H4 (cell line): ENCODE measurements at places on chromosomes 13 and 19. TPM values are rescaled to one million over a fixed set of nuclear protein-coding genes. Genes with fewer than 3 reads are reported as not detected.

Gene LRRC4B
- 15.2 and 19.0 TPM in 2 replicates for total RNA-seq

Gene CACNG6
- 0.46 and 1.4 TPM in 2 replicates for total RNA-seq

Gene CD37
- total RNA-seq = not detected in 2 replicates

Gene OR10H5
- total RNA-seq = not detected in 2 replicates

Gene PRR19
- 0.16 and 1.4 TPM in 2 replicates for total RNA-seq

Gene CEACAM16
- total RNA-seq = not detected in 2 replicates

Gene CALR3
- total RNA-seq = 0.08 and 0.47 TPM in 2 replicates

Gene FFAR3
- 0.21 TPM in 1 of 2 replicates, not detected in the other for total RNA-seq

Gene CEACAM20
- not detected in 2 replicates for total RNA-seq

Gene PKN1
- total RNA-seq = 19.0 and 28.7 TPM in 2 replicates

Gene CYP2A7
- not detected in 2 replicates for total RNA-seq
